ENCODE measurements at places on chromosomes 2 and 18.

- DNase-seq = no peak
Measured at GRCh38 chr18:73038336-73038735, 170.5 kb upstream of the NETO1 start.

- no peak for DNase-seq
Measured at GRCh38 chr2:12493031-12493513, 223.7 kb upstream of the TRIB2 start.

- DNase-seq = no peak
Measured at GRCh38 chr2:14816069-14817060, 183.8 kb downstream of the LRATD1 start.

- no peak for DNase-seq
Measured at GRCh38 chr2:181362561-181362960, 94.6 kb upstream of the ITGA4 start.

DNA sequence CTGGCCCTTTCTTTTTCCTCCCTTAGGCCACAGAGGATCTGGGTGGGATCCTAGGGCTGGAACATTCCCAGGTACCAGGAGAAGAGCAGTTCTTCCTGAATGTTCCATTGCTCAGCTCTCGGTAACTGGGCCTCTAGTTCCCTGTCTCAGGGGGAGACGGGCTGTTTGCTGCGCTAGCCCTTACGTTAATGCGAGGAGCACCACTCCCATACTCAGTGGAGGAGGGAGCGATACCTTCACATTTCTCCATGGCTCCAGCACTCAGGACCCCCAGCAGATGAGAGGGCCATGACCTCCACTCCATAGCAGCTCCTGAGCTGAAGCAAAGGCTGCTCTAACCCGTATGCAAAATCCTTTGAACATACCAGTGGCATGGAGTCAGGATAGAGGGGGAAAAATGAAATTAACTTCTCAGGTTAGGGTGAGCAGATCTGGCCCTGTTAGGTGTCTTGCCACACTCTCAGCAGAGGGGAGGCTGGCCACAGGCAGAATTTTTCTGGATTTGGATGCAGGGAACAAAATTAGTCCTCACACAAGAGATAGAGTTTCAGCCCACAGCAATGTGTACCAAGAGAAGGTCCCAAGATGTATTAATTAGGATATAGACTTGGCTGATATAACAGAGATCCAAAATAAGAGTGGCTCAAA is 206.7 kb downstream of the ZFP36L2 start:
- DNase-seq = no peak

DNA sequence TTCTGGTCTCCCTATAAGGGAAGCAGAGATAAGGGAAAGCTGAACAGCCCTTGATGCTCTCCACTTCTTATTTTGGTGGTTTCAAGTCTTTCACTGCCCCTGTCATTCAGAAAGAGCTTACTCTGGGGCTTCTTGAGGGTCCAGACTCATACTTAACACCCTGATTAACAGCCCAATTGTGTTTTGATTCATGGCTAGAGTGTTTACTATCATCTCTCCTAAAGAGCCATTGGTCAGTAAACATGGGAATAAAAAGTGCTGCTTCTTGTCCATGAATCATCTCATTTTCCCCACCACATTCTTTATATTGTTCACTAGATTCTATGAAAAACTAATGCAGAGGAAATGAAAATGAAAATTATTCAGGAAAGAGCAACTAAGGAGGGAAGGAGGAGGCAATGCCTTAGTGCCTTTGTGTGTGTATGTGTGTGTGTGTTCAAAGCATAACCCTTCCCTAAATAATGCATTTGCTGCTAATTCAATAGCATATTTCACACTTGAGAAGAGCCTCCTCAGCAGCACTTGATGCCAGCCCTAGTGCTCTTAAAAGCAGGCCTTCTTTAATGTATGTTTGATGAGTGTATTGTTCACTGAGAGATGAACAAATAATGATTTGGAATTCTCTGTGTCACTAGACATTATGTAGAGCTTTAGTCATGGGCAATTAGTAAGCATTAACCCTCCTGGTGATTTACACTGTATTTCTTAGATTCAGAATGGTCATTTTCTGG is 63.5 kb downstream of the DCC start:
- DNase-seq = no peak

DNA sequence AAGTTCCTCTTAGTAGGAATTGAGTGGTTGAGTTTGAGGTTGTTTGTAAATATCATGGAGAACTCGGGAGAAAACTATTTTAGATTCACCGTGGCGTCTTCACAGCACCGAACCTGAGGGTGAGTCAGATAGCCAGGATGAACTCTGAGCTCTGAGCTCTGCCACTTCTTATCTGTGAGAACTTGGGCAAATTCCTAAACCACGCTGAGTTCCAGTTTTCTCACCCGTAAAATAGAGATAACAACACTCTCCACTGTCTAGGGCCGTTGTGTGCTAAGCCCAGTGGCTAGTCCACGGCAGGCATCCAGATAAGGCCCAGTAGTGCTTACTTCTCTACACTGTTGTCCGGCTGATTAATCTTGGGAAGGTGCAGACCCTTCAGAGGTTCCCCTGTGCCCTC is 7.0 kb downstream of the KIF5C start:
- DNase-seq = no peak

DNA sequence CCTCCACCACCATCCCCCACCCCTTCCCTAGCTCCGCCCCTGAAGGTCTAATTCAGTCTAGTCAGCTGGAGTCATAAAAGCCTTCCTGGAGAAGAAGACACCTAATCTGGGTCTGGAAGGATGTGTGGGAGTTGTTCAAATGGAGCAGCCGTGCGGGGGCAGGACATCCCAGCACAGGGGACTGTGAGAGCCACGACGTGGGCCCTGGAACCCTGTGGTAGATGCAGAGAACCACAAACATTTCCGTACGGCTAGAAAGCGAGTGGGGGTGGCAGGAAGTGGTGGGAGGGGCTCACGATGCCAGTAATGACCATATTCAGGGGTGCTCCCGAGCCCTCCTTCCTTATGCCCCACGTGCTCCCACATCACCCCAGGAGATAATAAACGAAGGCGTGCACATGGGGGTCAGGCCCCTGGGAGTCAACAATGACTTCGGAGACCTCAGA is 20.9 kb upstream of the COL6A3 start:
- no peak for DNase-seq

DNA sequence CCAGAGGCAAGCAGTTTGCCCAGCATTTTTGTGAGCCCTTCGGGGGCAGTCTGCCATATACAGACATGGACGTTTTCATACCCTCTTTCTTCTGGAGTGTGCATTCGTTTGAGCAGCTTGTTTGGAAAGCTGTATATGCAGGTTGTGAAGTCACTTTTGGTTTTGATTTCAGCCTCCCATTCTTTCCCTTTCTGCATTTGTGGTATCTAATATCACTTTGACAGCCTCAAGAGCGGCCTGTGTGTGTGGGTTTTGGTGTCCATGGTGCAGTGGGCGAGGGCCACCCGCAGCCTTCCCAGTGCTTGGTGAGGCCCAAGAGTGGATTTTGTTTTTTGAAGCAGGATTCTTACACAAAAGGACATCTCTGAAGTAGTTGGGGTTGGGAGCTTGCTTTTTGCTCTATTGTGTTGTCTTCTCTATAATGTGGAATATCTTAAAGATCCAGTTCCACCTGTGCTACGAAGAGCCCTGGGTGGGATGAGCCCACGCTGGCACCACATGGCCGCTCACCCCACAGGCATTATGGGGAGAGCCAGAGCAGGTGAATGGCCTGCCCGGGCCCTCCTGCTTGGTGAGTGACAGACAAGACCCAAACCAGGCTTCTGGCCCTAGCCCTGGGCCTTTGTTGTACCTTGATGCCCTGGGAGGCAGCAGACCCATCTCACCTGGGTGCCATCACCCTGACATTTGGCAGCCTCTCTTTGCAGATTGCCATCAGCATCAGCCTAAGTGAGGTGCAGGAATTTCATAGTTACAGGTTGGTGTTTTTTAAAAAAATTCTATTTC is 29.5 kb downstream of the INPP4A start:
- DNase-seq = no peak

DNA sequence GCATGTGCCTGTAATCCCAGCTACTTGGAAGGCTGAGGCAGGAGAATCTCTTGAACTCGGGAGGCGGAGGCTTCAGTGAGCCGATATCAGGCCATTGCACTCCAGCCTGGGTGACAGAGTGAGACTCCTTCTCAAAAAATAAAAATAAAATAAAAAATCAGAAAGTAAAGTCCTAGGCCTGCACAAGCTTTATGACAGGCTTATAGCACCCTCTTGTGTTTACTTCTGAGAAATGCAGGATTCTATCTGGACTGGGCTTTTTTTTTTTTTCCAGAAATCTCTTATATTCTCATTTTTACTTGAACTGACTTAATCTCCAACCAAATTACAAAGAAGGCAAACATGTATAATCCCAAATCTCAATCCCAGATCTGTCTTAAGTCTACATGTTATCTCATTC is 26.1 kb upstream of the REG3G start:
- no peak for DNase-seq

GRCh38 chr2:120314690-120315366 is 31.1 kb upstream of the INHBB start:
- no peak for DNase-seq

DNA sequence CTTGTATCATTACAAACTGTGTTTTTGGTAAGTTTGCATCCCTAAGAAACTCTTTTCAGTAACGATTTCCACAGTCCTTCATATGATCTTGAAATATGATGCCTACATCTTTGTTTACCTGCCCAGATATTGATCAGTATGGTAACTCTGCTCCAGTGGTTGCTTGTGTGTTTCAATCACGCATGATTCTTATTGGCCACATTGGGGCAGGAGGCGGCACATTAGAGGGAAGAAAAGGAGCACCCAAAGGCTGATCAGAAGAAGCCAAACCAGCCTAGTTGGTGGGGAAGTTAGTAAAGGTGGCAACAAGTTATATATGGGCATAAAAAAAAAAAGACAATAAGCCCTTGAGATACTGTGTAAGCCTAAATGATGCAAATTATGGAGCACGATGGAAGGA is 158.9 kb downstream of the RHBDD1 start:
- DNase-seq = no peak
